PC-9 (cell line): ENCODE measurements at places on chromosomes 2 and 18. TPM values are rescaled to one million over a fixed set of nuclear protein-coding genes. Genes with fewer than 3 reads are reported as not detected.

GRCh38 chr2:152781175-152781574, 62.8 kb downstream of the ARL6IP6 start:
- no peak for DNase-seq

- DNase-seq = no peak
Observed at GRCh38 chr18:34834897-34835296, 124.8 kb downstream of the DTNA start.

DNA sequence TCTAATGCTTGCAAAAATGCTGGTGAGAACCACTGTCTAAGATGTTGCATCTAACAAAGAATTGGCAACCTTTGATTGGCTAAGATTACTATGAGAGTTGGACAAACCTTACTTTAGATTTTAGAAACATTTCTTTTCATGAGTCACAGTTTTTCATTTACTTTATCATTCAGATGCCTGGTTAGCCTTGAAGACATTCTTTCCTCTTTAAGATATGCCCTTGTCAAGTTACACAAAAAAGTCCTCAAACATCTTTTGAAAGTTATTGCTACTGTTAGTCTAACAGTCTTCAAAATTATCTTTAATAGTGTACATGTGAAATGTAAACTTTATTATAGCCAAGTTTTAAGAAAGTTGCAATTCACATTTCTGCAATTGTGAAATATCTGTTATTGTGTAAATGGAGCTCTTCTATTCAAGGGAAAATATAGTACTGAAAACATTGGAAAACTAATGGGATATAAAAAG, 276.3 kb downstream of the RND3 start:
- no peak for DNase-seq

DNA sequence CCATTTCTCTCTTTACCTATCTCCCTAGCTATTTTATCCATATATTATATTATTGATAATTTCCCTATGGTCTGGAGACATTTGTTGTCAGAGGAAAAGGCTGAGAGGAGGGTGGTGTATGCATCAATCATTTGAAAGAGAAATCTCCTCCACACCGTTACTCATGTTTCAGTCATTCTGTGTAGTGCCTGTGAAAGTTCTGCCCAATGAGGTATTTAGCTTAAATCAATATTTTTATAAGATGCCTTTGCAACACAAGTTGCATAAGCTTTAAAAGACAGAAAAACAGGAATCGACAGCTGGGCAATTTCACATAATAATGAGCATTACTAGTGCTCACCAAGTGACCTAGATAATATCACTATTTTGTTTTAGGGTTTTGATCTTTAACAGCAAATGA, 363.7 kb upstream of the FSIP2 start:
- no peak for DNase-seq

- DNase-seq = no peak
Observed at GRCh38 chr2:154097833-154098398, 226.2 kb downstream of the GALNT13 start.

- no peak for DNase-seq
Observed at GRCh38 chr18:57438743-57439608, 3.8 kb downstream of the ONECUT2 start.

DNA sequence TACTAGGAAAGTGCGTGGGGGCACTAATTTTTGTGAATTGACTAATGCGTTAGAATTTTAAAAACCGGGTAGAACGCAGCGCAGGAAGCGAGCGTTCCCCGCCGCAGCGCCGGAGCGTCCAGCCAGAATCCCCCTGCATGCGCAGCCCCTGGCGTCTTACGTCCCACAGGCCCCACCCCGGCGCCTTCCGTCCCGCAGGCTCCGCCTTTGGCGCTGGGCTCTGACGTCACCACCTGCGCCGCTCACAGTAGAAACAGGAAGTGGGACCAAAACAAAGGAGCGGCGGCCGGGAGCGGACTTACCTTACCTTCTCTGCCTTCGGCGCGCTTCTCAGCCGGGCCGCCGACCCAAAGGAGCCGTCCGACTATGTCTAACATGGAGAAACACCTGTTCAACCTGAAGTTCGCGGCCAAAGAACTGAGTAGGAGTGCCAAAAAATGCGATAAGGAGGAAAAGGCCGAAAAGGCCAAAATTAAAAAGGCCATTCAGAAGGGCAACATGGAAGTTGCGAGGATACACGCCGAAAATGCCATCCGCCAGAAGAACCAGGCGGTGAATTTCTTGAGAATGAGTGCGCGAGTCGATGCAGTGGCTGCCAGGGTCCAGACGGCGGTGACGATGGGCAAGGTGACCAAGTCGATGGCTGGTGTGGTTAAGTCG, at the start of gene CHMP1B:
CHMP1B (plus strand) TSS at position 268 of the 660 bp plus-strand sequence; CDS start at position 367, 99 bp downstream.
- DNase-seq = peak; percentile 89

DNA sequence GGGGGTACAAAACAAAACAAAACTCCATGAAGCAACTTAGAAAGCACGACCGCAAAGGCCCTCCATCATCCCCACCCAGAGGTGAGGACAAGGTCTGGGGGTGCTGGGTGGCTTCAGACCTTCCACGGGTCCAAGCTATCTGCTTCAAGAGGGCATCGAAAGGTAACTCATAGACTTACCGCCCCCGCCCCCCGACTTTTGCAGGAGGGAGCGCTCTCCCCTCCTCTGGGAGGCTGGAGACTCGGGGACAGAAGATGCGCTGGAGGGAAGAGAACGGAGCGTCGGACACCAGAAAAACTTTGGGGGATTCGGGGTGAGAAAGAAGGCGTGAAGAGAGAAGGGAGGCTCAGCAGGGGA, 300 bp upstream of the STON1 start:
- DNase-seq = no peak

GRCh38 chr2:59888015-59888414, 665.4 kb downstream of the BCL11A start:
- DNase-seq = no peak

DNA sequence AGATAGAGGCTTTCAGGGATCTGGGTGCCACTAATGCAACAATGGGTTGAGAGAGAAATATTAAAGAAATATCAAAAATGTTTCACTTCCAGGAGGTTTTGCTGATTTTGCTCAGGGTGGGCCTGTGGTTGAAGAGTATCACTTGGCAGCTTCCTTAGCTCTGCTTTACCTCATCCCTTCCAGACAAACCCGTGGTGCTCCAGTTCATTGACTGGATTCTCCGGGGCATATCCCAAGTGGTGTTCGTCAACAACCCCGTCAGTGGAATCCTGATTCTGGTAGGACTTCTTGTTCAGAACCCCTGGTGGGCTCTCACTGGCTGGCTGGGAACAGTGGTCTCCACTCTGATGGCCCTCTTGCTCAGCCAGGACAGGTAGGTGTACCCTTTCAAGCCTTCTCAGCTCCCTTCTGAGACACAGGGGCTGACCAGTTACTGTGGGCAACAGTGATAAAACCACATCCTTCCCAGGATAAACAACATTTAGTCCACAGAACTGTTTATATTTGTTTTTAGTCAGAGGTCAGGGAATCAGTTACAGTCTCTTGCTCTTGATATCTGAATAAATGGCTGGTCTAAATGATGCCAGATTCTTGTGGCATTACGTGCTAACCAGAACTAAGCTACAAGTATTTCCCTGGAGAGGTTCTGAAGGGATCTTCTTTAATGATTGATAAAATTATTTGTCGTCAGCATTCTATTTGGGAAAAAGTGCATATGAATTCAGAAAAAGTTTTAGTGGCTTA, 7.0 kb downstream of the SLC14A1 start:
- DNase-seq = peak; percentile 66

- DNase-seq = no peak
Observed at GRCh38 chr2:202423139-202423538, 47.0 kb downstream of the BMPR2 start.

DNA sequence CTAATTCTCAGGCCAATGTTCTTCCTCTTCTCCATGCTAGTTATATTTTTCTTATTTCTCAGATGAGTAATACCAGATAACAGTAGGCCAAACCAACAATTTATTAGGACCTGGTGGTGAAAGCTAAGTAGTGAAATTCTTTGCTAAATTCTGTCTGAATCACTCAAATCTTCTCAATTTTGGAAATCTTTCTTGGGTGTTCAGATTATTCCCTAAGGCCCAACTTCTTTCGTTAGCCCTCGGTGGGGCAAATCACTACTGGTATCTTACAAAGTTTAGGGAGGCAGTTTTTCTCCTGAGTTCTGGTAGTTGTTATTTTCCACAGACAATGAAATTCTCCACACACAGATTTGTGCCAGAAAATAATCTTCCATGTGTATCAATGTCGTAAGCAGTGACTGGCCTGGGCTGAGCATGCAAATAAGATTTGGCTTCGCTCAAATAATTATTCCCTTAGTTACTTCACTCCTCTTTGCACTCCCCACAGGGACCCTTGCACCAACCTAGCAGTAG, 443.5 kb upstream of the SLC14A2 start:
- no peak for DNase-seq

PIK3C3 gene
- 19.9 and 31.4 TPM in 2 replicates for total RNA-seq

- no peak for DNase-seq
Observed at GRCh38 chr18:59613903-59614302, 83.3 kb downstream of the CCBE1 start.

DNA sequence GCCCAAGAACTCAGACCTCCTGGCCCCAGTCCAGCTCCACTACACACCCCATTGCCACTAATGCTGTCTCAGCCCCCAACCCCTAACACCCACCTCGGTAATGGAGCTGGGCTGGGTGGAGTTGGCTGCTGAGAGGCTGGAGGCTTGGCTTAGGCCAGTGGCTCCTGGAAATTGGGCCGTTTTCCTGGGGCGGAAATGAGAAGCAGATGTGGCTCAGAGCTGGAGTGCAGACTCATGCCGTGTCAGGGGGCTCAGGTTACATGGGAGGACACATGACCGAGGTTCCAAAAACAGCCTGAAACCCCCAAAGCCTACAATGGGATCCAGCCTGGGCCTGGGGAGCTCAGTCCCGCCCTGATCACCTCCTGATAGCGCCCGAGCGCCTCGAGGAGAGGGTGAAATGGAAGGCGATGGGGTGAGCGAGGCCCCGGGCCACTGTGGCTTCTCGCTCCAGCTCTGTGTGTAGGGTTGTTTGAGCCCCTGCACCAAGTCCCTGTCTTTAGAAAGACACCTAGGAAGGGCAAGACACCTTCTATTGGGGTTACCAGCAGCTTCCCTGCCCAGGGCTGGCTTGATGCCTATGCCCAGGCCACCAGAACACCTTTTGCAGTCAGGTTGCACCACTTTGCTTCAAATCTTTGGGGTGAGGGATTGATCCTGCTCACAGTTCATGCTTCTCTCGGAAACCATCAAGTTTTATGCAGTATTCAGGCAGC, 175.7 kb upstream of the HAAO start:
- no peak for DNase-seq

GRCh38 chr2:109225170-109225782, 96.3 kb downstream of the SH3RF3 start:
- DNase-seq = no peak

HOXD8 gene
- 0.39 and 0.50 TPM in 2 replicates for total RNA-seq

DNA sequence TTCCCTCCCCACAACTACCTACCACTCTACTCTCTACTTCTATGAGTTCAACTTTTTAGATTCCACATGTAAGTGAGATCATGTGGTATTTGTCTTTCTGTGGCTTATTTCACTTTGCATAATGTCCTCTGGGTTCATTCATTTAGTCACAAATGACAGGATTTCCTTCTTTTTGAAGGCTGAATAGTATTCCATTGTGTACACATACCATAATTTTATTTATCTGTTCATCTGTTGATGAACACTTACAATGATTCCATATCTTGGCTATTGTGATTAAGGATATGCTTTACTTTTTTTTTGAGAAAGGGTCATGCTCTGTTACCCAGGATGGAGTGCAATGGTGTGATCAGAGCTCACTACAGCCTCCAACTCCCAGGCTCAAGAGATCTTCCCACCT, 73.6 kb downstream of the ICA1L start:
- no peak for DNase-seq

GRCh38 chr2:3578987-3579386, 3.9 kb downstream of the RPS7 start:
- no peak for DNase-seq

DNA sequence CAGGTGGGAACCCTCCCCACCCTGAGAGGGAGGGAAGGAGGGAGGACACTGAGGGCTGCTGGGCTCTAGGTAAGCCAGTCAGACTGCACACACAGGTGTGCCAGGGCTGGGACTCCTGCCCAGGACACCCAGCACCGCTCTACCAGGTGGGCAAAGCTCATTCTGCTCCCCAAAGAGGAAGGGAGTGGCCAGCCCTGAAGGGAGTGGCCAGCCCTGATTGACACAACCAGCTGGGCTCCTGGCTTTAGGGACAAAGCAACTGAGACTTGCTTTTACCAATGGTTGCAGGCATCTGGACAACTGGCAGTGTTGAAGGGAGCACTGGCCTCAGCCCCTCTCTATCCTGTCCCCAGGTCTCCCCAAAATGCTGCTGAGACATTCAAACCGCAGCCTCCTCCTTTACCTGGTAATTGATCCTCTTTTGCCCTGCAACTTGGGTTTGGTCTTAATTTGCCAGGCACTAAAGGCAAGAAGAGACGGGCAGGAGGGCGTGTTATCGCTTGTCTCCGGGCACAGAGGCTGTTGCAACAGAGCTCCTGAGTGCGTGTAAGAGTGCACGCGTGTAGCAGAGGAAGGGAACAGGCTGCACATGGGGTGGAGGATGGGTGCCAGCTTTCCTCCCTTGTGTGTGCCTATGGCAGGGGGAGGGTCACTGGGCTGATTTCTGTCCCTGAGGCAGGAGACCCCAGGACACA, 14.5 kb upstream of the FOSL2 start:
- DNase-seq = no peak

MROH2A gene
- 1.4 and 2.9 TPM in 2 replicates for total RNA-seq

DNA sequence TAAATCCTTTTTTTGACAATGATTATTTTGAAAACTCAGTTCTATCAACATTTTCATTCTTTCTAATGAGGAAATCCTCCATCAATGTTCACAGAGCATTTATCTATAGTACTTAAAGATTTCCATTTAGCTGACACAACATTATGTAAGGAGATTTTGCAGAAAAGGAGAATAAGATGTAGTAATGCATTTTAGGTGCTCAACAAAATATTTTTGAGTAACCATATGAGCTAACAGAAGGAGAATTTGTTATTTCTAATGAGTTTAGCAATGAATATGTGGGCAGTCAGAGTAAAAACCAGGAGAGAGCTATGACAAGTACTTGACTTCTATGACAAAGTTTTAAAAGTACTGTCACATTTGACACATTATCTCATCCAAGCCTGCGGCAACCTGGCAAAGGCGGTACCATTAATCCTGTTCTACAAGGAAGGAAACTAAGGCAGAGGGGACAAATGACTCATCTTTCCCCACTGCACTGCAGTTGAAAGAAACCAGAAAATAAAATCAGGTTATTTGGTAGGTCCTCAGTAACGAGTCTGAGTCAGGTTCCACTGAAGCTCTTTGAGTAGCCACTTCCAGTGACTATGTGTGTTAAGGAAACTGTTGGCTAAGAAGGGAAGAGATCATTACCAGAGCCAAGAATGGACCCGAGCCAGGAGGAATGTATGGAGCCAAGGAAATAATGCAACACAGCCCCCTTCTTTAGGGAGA, 134.1 kb upstream of the ITGB6 start:
- DNase-seq = peak; percentile 28

LOXHD1 gene
- not detected in 2 replicates for total RNA-seq
